GF-D8 (cell line): ENCODE measurements at places on chromosomes 3 and 15.
A peak's percentile ranks its signal among the peaks of the same experiment; 100 is the strongest.

DNA sequence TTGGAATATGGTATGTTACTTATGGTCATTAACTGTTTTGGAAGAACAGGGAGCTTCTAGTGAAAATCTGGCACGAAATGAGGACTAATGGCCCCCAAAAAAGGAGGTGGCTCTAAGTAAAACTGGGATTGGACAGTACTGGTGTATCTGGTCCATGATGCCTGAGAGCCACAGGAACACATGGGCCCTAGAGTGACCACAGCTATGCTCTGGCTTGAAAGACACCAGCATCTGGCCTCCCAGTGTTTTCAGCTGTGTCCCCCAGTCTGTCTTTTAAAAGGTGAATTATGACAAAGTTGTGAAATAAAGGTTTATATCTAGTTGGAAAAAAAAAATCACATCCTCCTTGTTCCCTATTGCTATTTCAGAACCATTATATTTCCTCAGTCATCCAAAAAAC, 64.5 kb downstream of the GSK3B start:
- DNase-seq, result no peak

DNA sequence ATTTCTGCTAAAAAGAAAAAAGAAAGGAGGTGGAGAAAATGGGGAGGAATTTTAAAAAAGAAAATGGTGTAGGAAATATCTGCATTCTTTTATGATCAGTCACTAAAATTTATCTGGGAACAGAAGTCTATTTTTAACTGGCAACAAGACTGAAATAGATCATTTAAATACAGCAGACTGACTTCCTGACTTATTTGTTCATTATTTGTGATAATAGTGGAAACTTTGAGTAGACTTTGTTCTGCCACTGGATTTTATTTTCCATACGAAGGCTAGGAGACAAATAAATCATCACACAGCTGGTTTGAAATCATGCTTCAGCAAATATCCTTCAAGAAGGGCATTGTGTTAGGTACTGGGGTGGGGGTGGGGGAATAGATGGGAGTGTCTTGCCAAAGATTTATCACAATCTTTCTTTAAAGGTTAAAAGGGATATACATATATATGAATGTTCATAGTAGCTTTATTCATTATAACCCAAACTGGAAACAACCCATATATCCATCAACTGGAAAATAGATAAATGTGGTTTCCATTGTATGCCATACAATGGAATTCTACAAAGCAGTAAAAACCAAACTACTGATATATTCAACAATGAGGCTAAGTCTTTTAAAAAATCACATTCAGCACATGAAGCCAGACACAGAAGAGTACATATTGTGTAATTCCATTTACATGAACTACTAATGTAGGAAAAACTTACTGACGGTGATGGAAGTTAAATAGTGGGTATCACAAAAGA, 4.7 kb upstream of the CLASP2 start:
- DNase-seq, result no peak

DNA sequence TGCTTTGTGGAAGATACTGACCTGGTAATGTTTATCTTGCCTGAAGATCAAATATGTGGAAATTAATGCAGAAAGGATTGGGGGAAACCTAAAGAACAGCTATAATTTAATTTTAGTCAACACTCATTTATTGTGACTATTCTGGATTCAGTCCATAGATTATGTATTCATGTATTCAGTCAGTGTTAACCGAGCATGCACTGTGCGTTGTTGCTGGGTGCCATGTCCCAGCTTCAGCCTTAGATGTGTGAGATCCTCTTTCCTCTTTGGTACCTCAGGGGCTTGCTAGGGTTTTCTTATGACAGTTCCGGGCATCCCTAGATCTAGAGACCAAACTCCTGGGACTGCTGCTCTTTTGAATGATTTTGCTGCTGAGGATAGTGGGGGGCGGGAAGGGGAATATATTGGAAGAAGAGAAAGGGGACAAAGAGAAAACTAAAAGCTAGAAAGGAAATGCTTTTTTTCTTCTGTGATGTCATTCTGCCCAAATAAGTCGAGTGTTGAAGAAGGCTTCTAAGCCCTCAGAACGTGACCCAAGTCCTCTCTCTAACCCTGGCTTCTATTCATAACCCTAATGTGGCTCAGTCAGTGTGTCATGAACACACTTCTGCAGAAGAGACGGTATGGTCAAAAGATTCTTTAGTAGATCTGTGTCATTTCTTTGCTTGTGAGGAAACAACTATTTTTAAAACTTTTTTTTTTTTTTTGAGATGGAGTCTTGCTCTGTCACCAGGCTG, 33.5 kb downstream of the STARD9 start:
- no peak for DNase-seq

DNA sequence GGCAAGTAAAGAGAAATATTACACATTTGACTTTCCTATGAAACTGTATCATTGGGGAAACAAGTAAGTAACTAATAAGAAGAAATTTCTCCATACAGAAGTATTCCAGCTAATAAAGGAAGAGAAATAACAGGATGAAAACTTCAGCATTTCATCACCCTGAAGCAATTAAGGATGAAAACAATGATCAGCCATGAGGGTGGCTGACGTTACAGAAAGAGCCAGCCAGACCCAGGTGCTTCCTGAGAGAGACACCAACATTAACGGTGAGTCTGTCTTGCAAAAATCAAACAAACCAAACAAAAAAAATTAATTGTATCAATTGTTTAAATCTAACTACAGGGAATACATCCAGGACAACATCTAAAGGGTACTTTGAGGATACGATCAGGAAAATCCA, 190.0 kb downstream of the ARRDC4 start:
- DNase-seq, result peak; percentile 40

- no peak for DNase-seq
These were observed 6.9 kb upstream of the NFKBIZ start for GRCh38 chr3:101842245-101842934.

- DNase-seq, result no peak
These were observed 175.6 kb upstream of the MLF1 start for GRCh38 chr3:158395421-158395820.

DNA sequence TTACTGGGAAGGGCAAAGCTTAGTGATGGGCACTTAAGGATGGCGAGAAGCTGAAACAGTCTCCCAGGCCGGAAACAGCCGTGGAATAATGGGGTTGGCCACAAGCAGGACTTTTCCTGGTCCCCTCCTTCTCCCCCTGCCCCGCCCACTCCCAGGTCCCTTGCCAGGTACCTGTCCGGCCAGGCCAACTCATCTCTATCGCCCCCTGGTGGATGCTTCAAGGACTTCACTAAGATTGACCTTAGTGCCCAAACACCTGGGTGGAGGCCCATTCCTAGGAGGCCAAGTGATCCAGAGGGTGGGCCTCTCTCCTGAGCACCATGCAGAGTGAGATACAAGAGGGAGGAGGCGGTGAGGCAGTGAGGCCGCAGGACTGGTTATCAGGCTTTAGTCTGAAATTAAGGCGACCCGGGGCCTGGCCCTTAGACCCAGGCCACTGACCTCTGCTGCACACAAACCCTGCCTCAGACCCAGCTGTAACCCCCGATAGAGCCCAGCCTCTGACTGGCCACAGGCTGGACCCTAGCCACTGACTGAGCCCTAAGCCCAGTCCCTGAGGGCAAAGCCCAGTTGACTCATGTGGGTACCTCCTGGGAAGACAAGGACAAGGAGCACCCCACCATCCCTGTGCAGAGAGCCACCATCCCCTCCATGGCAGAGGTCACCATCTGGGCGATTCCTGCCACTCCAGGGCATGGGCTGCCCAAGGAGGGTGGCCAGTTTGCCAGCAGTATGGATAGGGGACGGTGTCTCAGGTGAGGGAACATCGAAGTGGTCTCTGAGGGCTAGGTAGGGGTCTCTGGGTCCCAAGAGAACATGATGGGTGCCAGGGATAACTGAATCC, 37.6 kb downstream of the VIPR1 start:
- no peak for DNase-seq

DNA sequence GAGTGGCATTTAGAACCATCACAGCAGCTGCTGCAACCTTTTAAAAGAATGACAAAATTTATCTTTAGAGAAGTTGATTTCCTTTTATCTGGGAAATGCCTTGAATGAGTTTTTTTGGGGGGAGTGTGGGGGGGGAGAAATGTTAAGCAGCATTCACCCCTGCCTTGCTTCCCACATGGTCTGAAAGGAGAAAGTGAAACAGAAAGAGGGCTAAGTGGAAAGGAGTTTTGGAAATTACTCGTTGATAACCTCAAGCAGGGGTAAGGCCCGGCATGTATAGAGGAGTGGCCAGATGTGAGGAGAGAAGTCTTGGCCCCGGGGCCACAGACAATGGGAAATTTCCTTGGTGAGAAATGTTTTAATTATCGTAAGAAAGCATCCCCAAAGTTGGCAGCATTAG, 23.5 kb downstream of the B3GALNT1 start:
- no peak for DNase-seq

GRCh38 chr15:58742022-58742813, 7.3 kb downstream of the ADAM10 start:
- no peak for DNase-seq

- DNase-seq, result no peak
These were observed 10.8 kb downstream of the GHRL start for GRCh38 chr3:10281951-10282350.

GRCh38 chr3:194009019-194009418, 126.9 kb upstream of the HES1 start:
- DNase-seq, result no peak
